ENCODE measurements at places on chromosomes 11 and 22.

DNA sequence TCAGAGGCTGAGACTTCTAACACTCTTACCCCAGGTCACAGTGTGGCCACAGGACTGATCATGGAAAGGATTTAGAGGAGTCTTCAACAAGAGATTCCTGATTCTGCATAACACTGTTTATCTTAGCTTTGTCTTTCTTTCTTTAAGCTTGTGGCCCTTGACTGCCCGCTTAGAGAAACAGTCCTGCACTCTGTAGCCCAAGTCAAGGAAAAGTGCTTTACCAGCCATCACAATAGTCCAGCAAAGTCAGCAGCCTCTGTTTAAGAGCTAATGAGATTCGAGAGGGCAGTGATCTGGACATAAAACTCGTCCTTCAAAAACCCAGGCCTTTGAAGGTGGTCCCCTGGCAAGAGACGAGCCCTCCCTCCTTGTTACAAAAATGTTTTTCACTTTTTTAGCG is 30.0 kb downstream of the PRDM10 start:
- no peak for DNase-seq

- DNase-seq: no peak
These were observed 30.3 kb downstream of the VSTM5 start for GRCh38 chr11:93819966-93820695.

DNA sequence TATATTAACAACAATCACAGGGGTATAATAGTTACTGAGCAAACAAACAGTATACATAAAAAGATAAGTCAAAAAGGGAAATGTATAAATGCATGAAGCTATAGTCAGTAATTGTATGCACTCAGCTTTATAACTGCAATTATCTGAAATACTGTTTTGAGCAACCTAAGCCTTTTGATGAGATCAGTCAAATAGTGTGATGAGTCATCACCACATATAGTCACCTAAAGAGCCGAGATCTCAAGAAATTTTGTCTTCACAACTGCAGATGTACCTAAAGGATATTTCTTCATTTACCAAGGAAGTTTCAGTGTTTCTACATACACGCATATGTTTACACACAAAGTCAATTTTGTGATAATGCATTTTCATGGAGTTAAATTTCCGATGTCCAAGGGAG is 5.4 kb upstream of the OR51A2 start:
- no peak for DNase-seq

DNA sequence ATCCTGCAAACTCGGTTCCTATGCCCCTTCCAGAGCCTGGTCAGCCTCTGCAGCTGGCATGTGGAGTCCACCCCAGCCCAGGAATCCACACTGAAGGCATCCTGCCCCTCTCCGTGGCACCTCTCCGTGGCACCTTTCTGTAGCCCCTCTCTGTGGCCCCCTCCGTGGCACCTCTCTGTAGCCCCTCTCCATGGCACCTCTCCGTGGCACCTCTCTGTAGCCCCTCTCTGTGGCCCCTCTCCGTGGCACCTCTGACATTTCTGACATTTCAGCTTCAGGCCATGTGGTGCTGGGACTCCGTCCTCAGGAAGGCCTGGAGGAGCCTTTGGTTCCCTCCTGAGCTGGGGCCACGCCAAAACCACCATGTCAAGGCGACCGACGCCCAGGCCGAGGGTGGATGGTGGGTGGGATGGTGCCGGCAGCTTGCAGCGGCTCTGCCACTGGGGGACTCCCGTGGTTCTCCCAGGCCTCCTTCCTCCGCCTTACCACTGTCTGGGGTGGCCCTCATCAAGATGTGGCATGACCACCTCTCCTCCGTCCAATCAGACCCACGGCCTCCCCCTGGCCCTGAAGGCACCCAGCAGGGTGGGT is 1518.5 kb downstream of the BRD1 start:
- DNase-seq: no peak

- no peak for DNase-seq
These were observed 62.3 kb upstream of the SCUBE2 start for GRCh38 chr11:9153651-9154050.

- no peak for DNase-seq
These were observed at the start of gene GAL3ST3 for GRCh38 chr11:66048547-66049323. Gene GAL3ST3 (minus strand): TSS chr11:66049161. CDS start chr11:66045415, 3,746 bp downstream.

- no peak for DNase-seq
These were observed 73.9 kb upstream of the SEZ6L start for GRCh38 chr22:26095256-26095956.

DNA sequence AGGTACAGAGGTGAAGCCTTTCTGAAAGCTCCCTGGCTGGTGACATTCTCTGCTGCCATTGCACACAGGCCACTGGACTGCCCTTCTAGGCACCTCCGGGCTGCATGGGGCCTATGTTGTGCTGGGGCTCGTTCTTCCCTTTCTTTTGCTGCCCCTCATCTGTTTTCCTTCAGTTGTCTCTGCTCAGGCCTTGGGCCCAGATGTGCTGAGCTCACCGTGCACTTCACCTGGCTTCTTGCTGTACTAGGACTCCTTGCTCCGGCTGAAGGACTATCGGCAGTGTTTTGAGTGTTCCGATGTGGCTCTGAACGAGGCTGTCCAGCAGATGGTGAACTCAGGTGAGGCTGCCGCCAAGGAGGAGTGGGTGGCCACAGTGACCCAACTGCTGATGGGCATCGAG is 59.4 kb downstream of the CABIN1 start:
- no peak for DNase-seq

DNA sequence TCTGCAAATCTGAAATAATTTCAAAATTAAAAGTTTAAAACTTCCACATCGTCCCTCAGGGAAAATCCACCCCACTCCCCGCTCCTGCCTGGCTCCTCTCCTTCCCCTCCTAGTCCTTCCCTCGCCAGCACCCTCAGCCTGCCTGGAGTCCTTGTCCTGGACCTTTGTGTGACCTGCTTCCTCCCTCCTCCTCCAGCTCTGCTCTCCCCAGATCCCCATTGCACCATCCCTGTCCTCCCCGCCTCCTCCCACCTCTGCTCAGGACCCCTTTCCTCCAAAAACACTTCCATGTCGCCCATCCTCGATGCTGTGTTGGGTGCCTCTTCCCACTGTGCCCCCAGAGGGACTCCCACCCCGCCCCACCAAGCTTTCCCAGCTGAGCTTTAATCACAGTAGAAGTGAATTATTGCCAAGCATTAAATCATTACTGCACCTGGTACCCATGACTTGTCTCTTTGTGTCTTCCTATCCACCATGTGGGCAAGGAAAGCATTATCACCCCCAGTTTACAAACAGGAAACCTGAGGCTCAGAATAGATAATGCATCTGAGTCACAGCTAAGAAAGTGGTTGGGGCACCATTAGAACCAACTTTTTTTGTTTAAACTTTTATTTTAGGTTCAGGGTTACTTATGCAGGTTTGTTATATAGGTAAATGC is 2.4 kb upstream of the ZP1 start:
- DNase-seq: no peak

- DNase-seq: no peak
These were observed 312.5 kb downstream of the CADM1 start for GRCh38 chr11:115191761-115192160.

- DNase-seq: no peak
These were observed 90.2 kb downstream of the SWAP70 start for GRCh38 chr11:9754010-9754471.

- no peak for DNase-seq
These were observed 1.5 kb downstream of the MAFF start for GRCh38 chr22:38203090-38203810.

- DNase-seq: no peak
These were observed 218.1 kb upstream of the SORL1-AS1 start for GRCh38 chr11:121670805-121671282.

DNA sequence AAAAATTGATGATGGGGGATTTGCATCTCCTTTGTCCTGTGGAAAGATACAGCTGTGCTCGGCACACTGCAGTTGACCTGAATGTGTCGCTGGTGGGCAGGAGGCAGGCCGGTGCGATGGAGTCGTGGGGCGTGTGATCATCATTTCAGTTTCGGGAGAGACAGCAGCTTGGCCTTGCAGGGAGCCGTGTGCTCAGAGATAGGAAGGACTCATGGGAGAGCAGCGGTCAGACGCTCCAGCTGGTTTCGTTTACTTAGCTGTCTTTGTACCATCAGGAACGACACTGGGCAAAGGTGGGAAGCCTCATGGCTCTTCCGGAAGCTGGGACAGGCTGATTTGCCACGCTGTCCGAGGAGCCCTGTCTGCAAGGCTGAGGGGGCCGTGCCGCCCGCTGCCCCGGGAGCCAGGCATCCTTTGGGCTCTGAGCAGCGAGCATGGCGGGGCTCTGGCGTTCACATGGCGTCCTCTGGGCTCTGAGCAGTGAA is 32.7 kb downstream of the GRAMD4 start:
- no peak for DNase-seq

DNA sequence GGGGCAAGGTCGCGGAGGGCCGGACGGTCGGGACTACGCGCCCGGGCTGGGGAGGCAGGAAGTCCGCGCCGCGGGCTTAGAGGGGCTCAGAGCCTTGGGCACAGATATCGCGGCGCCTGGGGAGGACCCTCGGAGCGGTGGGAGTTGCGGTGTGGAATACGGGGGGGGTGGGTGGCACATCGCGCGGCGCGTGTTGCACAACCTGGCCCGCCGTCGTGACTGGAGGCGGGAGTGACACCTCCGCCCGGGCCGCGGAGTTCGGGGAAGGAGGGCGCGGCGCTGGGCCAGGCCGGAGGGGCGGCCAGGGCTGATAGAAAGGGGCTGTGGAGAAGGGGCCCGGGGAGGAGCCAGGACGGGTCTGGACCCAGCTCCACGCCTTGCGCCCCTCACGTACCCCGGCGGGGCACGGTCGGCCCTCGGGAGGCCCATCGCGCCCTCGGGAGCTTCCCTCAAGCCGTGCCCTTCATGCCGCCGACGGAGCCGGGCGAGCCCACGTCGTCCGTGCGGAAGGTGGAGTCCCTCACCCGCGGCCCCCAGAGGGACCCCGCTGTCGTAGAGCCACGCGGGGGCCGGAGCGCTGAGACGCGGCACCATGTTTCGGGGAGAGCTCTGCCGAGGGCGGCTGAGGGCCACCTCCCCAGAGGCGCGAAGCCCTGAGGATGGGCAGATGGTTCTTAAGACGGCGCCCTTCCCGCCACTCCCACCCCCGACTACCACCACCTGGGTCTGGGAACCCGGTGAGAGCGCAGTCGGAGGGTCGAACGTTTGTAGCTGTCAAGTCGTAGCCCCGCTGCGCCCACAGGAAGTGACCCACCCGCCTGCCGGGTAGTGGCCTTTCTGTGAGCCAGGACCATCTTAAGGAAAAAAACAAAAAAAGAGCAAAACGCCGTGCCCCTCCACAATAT is 729 bp downstream of the IL17RA start:
- peak; percentile 8 for DNase-seq

DNA sequence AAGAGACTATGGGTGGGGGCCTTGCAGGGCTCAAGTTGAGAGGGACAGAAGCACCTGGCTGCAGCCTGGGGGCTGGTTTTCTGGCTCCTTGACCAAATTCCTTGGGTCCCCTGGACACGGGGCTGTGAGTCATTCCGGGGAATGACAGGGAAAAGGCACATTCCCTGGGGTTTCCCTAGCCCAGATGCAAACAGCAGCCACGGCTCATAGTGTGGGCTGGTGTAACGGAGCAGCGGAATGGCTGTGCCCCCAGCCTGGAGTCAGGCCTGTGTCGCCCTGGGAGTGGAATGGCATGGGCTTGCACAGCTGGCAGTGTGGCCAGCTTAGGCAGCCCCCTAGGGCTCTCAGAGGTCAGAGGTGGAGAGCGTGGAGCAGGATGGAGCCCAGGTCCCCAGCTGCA is 77.6 kb upstream of the KCNQ1OT1 start:
- DNase-seq: peak; percentile 70

DNA sequence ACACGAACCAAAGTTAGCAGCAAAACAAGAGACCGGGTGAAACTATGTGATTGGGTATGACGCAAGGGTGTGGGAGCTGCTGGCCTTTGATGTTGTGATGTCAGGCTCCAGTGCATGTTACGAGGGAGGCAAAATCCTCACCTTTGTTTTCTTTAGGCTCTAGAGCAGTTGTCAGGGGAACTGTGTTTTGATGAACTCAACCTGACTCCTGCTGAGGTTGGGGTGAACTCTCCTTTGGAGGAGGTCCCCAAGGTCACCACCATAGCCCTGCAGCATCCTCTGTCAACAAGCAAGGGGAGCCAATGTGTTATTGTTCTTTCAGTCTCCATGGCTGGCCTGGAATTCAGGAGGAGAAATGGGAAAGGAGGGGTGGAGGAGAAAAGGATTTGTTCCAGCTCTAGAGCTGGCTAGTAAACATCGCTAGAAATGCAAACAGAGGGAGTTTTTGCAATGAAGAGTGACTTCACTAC is 33.8 kb downstream of the RASSF10 start:
- no peak for DNase-seq

- DNase-seq: no peak
These were observed 39.6 kb upstream of the HORMAD2 start for GRCh38 chr22:30040499-30041260.

DNA sequence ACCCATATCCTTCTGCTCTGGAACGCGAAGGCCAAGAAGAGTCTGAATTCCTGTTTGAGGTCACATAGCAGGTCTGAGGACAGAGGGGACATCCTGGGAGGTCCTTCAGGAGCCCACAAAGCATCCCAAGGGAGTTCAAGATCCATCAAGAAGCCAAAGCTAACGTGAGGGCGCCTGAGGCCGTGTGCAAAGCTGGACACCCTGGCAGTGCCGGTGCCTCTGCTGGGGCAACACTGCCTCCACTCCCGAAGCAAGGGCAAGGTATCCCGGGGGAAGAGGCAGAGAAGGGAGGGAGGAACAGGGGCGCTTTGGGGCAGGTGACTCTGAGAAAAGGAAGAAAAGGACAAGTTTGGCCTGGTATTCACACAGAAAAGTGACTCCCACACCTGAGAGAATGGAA is 50.3 kb upstream of the CDON start:
- DNase-seq: no peak

DNA sequence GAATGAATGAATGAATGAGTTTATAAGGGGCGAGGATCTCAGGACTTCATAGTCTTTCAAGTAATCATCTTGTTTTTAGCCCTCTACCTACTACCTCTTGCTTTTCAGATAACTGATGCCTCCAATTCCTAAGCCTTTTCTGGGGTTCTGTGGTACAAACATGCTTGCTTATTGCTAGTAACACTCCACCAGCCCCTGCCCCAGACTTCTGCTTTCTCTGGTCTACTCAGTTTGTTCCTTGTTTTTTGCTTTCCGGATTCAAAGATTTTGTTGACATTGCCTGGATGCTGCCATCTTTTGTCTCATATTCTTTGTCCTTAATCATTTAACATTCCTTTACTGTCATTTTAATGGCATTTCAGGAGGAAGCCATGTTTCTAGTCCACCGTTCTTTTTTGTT is 8.9 kb upstream of the TMEM9B start:
- DNase-seq: peak; percentile 35

Measured in fibroblast of skin of back (primary cell).